ENCODE measurements at places on chromosomes 7 and 10. TPM values are rescaled to one million over a fixed set of nuclear protein-coding genes. Genes with fewer than 3 reads are reported as not detected.

Gene SLC37A3
- total RNA-seq: 158 TPM

Gene PBLD
- 8.6 TPM for total RNA-seq

Gene EFCAB10
- 3.3 TPM for total RNA-seq

Gene MMD2
- total RNA-seq: 2.4 TPM

Gene TMEM270
- not detected for total RNA-seq

Gene WASL
- total RNA-seq: 19.2 TPM

Gene ANKRD30A
- total RNA-seq: not detected

Gene C10orf67
- total RNA-seq: 0.41 TPM

Gene FZD1
- 6.9 TPM for total RNA-seq

Gene PMPCB
- 65.2 TPM for total RNA-seq

Gene GIMAP5
- total RNA-seq: 3.7 TPM

Gene RELN
- total RNA-seq: 57.5 TPM

Gene RNF133
- total RNA-seq: 0.41 TPM

Gene TAS2R3
- total RNA-seq: 1.2 TPM

Gene HMX2
- total RNA-seq: not detected

Gene TBL2
- total RNA-seq: 26.1 TPM

Gene ZNF487
- total RNA-seq: 10.6 TPM

Gene SAMD9
- total RNA-seq: 1.6 TPM

Gene TMEM213
- total RNA-seq: not detected

Gene CPA5
- total RNA-seq: not detected

Gene FAM25C
- not detected for total RNA-seq

Gene ATOH7
- 0.41 TPM for total RNA-seq

Gene TDRD1
- 0.41 TPM for total RNA-seq

Gene SPDYE2B
- not detected for total RNA-seq

Gene ABCB1
- total RNA-seq: 6.5 TPM

Gene INHBA
- 12.6 TPM for total RNA-seq

Gene CRYGN
- under 0.01 TPM for total RNA-seq

Gene KLF14
- total RNA-seq: not detected

Gene NEBL
- total RNA-seq: 64.0 TPM

Gene SKIDA1
- total RNA-seq: 11.0 TPM
